Nucleus accumbens (tissue), 56 donors: ENCODE measurements at places on chromosomes 3 and 15.

DNA sequence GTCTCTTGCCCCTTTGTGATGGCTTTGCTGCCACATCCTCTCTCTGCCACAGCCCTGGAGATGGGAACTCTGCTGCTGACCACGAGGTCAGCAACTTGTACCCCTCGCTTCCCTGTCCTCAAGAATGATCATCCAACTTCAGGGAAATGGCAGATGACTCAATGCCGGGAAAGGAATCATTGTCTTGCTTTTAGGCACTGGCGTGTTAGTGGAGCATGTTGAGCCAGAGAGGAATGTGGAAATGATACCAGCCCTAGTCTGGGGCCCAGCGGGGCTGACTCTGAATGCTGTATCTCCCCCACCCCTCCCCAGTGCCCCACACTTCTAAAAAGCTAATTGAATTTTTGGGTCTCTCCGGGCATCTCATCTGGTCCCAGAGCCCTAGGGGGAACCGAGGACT, 184.9 kb upstream of the BHLHE40 start:
- no peak for DNase-seq

GRCh38 chr3:179666436-179667035, 13.7 kb downstream of the USP13 start:
- DNase-seq = peak; percentile 25

DNA sequence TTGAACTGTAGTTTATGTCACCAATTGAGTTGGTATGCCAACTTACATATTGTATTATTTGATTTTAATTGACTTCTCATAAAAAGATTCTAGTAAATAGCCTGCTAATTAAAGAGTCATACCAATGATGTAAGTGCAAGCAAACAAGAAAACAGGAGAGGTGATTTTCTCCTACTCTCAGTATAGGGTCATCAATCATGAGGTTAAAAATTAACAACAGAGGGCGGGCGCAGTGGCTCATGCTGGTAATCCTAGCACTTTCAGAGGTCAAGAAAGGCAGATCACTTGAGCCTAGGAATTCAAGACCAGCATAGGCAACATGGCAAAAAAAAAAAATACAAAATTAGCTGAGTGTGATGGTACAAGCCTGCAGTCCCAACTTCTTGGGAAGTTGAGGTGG, 108.7 kb downstream of the MYO9A start:
- no peak for DNase-seq

DNA sequence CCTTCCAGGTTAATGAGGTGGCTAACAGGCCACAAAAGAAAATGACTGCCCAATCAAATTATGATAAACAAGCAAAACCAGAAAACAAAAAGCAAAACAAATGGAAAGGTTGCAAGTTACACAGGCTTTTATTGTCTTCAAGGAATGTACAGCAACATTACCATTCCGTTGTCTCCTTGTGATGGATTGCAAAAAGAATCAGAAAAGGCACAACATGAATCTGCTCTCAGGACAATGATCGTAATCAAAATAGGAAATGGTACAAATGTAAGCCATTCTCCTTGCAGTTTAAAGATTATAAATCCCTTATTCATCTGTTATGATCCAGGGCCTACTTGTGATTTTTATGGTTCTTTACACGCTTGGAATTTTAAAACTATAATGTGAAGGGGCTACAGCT, 125.8 kb downstream of the ECT2 start:
- no peak for DNase-seq

GRCh38 chr15:71679793-71680353, 130.5 kb upstream of the NR2E3 start:
- DNase-seq = no peak

DNA sequence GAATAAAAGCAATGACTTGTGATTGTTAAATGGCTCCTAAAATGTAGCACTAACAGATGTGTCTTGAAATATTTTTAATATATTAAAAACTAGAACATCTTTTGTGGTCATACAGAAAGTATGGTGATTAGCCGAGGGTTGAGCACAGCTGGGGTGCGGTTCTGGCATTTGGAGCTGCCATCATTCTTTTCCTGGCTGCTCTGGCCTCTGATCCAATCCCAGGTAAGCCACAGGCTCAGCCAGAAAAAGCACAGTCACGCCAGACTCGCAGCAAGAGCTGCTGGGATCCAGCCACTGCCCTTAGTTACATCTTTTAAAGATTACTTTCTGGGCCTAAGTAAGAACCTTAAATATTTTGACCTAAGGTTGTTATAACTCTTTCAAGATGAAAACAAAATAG, 196.8 kb downstream of the PLCL2 start:
- no peak for DNase-seq

DNA sequence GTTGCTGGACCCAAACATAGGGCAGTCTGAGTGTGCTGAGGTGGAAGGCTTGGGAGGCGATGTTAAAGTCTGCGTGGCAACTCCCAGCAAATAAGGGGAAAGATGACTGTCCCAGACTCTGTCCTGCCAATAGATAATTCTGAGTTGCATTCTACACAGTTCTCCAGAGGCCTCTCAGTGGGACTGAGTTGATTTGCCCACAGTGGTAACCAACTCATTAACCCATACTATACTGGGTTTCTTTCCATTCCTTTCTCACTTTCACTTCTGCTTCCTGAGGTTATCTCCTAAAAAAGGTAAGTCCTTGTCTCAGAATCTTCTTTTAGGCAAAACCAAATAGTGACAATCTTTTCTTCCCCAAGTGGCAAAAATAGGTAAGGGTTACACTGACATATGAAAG, 549.9 kb upstream of the DPPA4 start:
- DNase-seq = no peak

DNA sequence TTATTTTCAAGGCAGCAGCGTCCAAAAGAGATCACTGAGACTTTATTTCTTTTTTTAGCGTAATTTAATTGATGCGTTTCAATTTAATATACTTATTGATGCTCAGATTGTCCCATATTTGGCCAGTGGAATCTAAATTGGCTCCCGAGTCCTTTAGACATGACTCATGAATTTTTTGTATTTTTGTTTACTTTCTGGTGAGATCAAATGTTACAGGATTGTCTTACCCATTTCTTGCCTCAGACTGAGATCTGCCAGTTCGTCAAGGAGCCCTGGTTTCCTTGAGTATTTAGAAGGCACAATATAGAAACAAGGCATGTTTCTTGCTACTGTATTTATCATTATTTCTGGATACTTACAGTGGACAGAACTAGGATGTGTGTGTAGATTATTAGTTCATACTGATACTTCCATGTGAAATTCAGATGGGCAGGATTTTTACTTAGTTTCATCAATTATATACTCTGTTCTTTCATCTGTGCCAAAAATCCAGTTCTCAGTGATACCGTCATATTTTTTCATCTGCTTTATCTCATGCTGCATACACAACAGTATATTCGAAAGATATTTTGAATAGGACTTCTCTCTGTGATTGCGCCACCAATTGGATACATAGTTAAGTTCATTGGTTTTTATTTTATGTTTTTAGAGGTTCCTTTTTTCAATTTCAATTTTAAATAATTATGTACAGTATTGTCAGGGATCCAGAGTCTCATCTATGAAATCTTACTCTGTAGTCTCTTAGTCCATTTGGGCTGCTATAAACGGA, 436.9 kb upstream of the C2CD4B start:
- no peak for DNase-seq

DNA sequence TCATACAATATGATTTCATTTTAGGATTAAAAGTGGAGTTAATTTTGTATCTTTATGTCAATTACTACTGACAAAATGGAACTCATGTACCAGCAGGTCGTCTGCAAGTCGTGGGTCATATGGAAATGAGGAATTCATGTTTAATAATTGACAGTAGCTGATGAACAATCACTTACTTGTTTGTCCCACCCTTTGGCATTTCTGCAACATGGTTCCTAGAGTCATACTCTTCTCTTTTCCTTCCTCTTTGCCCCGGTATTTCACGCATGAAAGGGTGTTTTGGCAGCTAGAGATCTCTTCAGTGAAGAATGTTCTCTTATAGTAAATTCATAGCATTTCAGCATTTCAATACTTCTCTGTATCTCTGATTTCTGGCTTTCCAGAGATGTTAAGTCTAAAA, 133.3 kb upstream of the SLC24A5 start:
- DNase-seq = no peak

- DNase-seq = no peak
These were observed 359.7 kb downstream of the FGF12 start for GRCh38 chr3:192367616-192368015.

- DNase-seq = no peak
These were observed 25.2 kb downstream of the CD200 start for GRCh38 chr3:112357930-112358780.

DNA sequence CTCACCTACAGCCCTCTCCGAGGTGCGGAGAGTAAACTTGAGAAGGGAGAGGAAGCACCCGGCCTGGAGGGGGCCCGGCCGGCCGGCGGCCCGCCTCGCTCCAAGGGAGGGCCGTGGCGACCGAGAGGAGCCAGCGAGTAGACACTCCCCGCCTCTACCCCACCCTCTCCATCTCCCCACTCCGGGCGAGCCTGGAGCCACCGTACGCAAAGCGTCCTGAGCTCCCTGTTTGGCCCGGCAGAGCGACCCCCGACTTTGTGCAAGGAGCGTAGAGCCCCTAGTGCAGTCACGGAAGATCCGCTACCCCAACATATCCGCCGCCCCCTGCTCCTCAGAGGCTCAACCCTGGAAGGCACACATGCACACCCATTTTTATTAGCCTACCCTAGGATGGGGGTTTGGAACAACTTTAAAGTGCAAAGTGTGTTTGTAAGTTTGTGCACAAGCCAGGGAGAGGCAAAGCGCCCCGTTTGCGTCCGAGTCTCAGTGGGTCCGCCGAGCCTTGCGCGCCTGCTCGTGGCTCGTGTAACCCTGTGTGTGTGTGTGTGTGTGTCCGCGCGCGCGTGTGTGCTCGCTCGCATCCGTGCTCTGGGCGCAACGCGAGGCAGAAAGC, 508 bp upstream of the SMAD6 start:
- no peak for DNase-seq

- no peak for DNase-seq
These were observed 13.4 kb downstream of the GOLGB1 start for GRCh38 chr3:121736112-121736511.

DNA sequence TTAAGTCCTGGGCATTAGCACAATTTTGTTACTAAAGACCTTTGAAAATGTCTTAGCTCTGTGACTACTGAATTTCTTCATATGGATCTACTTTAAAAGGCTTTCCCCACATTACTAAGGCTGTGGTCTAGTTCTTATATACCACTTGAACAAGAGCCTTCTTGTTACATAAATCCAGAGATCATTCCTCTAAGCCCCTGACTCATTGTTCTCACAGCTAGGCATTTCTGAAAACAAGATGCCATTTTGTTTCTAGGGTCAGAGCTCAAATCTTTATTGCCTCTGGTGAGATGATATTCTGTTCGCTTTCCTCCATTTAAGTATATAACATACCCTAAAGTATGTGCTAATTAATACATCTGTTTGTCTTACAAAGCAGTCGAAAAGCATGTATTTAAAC, 29.8 kb upstream of the LPP start:
- no peak for DNase-seq

DNA sequence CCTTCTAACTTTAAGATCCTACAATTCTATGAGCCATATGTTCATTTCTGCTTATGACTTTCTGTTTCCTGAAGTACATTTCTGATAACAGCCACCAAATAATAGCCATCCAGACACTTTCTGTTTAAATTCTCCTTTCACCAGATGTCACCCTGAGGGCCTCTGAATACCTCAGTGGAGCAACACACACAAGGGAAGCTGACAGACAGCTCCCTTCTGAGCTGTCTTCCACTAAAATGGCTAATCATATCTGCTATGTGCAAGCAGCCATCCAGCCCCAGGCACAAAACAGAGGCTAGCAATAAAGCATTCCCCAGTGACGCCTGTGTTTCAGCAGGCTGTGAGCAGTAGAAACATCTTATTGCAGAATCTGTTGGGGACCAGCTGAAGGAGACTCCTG, 666.6 kb upstream of the UBE2E2 start:
- DNase-seq = no peak

DNA sequence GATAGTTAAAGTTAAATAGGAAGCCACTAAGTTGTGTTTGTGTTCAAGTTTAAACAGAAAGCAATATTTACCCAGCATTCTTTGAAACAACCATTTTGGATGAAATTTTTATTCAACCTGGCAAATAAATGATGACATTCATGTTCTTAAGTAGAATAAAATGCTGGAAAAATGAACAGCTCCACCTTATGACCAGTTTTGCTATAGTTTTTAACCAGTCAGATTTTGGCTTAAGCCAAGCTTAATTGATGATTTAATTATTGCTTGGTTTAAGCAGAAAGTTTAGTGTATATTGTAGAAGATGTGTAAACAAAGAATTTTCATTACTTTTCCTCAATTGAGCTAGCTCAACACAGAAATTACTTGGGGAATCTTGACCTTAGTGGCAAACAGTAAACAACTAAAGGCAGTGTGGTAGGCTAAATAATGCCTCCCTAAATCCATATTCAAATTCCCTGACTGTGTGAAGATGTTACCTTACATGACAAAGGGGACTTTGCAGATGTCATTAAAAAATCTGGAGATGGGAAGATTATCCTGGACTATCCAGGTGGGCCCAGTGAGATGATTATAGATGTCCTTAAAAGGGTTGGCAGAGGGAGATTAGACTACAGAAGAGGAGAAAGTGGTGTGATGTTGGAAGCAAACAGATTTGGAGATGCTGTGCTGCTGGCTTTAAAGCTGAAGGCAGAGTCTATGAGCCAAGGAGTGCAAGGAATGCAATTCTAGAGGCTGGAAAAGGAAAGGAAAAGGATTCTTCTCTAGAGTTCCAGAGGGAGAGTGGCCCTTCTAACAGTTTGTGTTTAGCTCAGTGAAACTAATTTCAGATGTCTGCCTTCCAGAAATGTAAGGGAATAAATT, 448.6 kb upstream of the GOLIM4 start:
- DNase-seq = no peak

- no peak for DNase-seq
These were observed 140.4 kb downstream of the CD47 start for GRCh38 chr3:107950417-107950816.

DNA sequence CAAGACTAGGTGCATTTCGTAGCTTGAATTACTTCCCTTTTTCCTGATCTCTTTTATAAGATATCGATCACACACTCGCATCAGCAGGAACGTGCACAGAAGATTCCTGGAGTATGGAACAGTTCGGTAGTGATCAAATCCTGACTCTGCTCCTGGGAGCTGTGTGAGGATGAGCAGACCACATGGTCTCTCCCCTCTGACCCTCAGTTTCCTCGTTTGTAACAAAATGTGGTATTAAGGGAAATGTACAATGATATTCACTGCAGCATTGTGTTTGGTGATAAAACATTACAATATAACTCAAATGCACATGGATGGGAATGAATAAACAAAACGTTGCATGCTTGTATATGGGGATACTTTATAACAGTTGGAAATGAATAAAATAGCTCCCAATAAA, 26.7 kb downstream of the TMED3 start:
- no peak for DNase-seq
